ENCODE measurements at places on chromosomes 12 and 14.

- DNase-seq: no peak
These were observed 26.5 kb upstream of the JDP2 start for GRCh38 chr14:75401361-75401760.

DNA sequence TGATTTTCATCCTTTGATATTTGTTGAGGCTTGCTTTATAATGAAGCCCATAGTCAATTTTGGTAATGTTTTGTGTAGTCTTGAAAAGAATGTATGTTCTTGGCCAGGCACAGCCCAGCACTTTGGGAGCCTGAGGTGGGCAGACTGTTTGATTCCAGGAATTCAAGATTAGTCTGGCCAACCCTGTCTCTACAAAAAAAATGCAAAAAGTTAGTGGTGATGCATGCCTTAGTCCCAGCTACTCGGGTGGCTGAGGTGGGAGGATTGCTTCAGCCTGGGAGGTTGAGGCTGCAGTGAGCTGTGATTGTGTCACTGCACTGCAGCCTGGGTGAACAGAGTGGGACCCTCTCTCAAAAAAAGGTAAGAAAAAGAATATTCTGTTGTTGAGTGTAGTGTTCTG lies 10.8 kb downstream of the ETNK1 start:
- no peak for DNase-seq

- no peak for DNase-seq
These were observed 69.5 kb downstream of the TMEM132C start for GRCh38 chr12:128336204-128337070.

DNA sequence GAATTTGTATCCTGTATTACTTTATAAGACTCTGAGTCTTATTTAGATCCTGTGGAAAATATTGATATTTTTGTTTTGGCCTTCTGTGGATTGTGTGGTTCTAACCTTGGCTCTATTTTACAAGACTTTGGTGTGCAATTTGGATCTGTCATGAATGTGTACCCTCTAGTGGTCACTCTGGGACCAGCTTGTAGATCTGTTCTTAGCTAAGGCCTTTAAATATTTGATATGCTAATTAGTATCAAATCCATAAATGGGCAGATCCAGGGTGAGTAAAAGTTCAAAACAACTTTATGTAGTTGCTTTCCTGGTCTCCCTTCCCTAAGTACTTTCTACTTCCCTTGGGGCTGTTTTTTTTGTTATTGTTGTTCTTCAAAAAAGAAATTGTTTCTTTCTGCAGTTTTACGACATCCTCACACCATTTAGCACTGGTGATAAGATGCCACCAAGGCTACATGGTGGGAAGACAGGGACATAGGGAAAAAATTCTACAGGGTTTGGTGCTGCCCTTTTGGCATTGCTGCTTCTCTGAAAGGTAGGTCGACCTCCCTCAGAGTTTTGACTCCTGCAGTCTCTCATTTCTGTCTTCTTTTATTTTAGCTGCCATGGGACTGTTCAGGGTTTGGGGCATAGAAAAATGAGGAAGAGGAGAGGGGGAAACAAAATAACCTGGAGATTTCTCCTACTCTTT lies 238.5 kb downstream of the GPHN start:
- DNase-seq: no peak

DNA sequence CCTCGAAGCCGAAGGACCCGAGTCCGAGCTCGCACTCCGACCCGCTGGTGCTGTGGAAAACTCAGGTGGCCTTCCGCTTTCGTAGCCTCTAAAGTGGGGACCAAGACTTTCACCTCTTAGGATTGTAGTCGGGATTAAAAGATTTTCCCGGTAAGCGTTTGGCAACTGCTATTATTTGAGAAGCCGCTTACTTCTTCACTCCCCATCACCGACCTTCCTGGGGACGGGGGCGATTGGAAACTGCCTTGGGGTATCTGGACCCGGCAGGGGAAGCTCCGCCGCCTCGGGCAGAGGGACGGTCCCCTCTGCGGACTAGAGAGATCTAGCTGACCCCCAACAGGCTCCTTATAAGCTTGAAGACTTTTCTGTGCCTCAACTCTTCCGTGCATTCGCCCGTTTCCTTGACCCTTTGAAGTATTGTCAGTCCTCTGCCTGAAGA lies 659 bp downstream of the TRAFD1 start:
- DNase-seq: no peak

- no peak for DNase-seq
These were observed 108.6 kb upstream of the VRK1 start for GRCh38 chr14:96688629-96689028.

GRCh38 chr12:115752913-115753726 lies 524.4 kb downstream of the MED13L start:
- DNase-seq: no peak

- no peak for DNase-seq
These were observed 47.1 kb downstream of the PLXNC1 start for GRCh38 chr12:94195483-94195882.

- DNase-seq: no peak
These were observed 27.4 kb upstream of the A2M start for GRCh38 chr12:9143137-9143536.

GRCh38 chr12:20109676-20110075 lies 258.7 kb upstream of the PDE3A start:
- DNase-seq: no peak

GRCh38 chr12:59066445-59066844 lies 146.1 kb upstream of the LRIG3 start:
- no peak for DNase-seq

- no peak for DNase-seq
These were observed 378.1 kb downstream of the DAD1 start for GRCh38 chr14:22210906-22211305.

- DNase-seq: no peak
These were observed 46.6 kb upstream of the PLEKHG6 start for GRCh38 chr12:6263931-6264330.

GRCh38 chr14:64736271-64737169 lies 32.3 kb downstream of the PLEKHG3 start:
- DNase-seq: no peak

- DNase-seq: no peak
These were observed 1104.0 kb upstream of the FLRT2 start for GRCh38 chr14:84425968-84426367.

DNA sequence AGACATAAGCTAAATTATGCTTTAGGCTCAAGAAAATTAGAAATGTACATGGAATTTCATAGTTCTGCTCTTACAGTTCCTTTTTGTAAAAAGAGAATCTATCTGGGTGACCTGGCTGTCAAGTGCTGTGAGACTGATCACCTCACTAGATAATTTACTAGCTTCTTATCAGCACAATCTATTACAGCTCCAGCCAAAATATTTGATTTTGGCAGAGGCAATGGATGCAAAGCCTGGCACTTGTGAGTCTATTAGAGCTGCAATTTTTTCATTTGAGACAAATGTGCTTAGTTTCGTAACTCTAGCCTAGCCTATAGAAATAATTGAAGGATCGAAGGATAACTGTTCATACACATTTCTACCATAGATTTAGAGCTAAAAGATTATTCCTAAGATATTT lies 927.5 kb downstream of the SLC6A15 start:
- DNase-seq: no peak

- DNase-seq: no peak
These were observed 78.8 kb upstream of the SLC38A4 start for GRCh38 chr12:46904406-46905238.

- DNase-seq: no peak
These were observed 36.4 kb upstream of the GARIN6 start for GRCh38 chr12:99611117-99611516.

GRCh38 chr14:102736956-102737355 lies 40.3 kb upstream of the TRAF3 start:
- DNase-seq: no peak

- no peak for DNase-seq
These were observed 106.8 kb downstream of the ZFC3H1 start for GRCh38 chr12:71556875-71557274.

DNA sequence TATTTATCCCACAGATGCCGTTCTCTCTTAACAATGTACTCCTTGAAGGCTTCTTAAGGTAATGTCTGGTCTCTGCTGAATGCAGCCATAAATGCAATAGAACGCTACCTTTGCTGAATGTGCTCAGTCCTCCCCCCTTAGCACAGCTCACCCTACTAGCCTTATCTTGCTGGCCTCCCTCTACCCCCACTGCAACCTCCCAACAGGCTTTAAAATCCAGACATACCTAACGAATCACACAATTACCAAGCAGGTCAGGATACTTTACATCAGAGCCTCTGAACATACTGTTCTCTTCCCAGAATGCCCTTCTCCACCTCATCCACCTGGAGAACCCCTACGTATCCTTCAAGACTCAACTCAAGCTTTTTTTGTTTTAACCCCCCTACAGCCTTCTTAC lies 51.0 kb upstream of the CRADD start:
- no peak for DNase-seq

DNA sequence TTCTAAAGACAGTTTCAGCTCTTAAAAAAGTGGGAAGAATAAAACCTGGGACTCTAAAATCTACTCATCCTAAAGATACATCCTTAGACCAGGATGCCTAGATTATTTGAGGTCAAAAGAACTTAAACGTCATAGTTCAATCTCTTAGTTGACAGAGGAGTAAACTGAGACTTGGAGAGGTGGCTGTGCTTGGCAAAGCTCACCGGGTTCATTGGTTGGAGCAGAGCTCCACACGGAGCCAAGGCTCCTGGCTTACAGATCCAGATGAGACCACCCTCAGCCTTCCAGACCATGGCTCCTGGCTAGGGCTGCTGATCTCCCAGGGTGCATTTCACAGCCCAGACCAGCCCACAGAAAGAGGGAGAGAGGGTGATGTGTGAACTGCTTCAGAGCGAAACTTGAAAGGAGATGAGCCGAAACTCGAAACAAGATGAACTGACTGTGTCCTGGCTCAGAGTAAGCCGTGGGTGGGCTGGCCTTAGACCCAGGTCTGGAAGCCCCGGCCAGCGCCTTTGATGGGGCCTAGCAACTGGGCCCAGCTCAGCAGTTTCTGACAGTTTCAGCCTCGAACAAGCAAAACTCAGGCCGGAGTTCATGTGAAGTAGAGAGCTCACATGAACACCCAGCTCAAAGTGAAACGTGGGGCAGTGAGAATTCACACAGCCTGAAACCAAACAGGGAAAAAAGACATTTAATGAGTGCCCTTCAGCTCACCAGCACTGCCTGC lies 1044.8 kb downstream of the BCL11B start:
- peak; percentile 51 for DNase-seq

GRCh38 chr14:105286759-105287144 lies 14.0 kb downstream of the BRF1 start:
- no peak for DNase-seq

DNA sequence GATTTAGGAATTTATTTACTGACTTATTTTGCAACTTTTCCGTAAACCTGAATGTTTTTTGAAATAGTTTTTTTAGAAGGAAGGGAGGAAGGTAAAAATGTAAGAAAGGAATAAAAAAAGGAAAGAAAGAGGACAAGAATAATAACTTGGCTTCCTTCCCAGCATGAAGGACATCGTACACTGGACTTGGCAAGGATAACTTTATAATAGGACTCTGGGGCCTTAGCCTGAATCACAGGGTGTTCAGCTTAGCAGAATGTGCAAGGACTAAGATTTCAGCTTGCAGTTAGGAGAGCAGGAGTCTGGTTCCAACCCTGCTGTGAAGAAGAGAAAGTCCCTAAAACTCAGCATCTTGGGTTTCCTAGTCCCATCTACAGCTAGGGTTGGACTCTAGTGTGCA lies 1053.3 kb downstream of the VRK1 start:
- no peak for DNase-seq

GRCh38 chr12:27052176-27052575 lies 29.8 kb downstream of the MED21 start:
- DNase-seq: no peak

DNA sequence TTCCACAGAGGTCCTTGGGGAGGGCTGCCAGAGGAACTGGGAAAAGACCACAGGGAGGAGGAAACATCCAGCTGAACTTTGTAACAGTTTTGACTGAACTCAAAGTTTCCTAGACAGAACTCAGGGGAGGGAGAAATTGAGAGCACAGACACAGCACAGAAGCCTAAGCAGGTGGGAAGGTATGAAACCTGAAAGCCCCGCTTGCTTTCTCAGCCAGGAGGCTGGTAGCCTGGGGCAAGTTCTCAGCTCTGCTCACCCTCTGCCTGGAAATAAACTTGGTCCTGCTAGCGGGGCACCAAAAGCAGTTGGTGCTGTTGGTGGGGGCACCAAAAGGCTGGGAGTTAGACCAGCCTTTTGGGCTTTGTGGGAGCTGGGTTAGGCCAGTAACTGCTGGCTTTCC lies 25.9 kb upstream of the OR4E1 start:
- DNase-seq: no peak

DNA sequence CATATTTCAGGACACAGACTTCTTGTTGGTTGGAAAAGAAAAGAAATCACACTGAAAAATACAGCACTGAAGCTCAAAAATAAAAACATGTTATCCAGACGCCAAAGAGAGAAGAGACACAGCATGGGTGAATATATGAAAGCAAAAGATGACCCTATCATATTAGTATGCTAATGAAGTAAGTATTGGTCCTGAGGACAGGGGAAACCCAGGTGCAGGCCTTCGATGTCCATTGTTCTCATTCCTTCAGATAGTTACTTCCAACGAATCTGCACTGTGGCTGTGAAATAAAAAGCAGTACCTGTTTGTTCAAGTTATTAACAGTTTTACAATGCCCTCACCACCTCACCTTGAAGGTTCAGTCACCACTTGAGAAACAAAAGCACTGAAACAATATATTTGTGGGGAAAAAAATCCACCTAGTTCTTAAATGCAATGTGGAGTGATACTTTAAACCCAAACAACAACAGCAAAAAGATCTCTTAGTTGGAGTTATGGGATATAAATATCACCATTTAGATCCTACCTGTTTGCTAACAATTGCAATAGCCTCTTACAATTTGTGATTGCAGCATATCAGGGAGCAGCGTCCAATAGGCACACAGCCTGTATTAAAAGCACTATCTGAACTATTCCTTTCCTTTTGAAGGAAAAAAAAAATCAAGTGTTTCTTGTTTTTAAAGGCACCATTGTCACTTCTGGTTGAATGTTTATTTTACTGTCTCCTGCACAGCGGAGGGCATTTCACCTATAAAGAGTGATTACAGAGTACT lies 188.1 kb downstream of the BCAT1 start:
- no peak for DNase-seq

GRCh38 chr12:28601570-28602058 lies 411.4 kb downstream of the CCDC91 start:
- DNase-seq: no peak

DNA sequence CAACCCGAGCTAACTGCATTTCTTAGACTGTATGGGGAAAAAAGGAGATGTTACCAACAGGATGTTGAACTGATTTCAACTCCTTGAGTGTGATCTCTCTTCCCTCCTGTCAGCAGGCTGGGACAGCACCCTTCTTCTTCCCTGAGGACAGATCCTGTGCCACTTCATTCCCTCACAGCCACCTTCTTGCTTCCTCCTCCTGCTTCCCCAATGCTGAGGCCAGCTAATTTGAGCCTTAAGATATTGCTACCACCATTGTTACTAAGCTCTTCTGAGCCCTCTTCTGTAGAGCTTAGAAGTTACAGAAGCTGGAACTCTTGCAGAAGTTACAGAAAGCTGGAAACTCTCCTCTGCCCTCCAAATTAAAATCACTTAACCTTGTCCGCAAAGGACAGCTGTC lies 88.8 kb downstream of the SPTSSA start:
- no peak for DNase-seq

- DNase-seq: no peak
These were observed 7.0 kb upstream of the SERPINA1 start for GRCh38 chr14:94395282-94395887.

Data from activated naive CD4-positive, alpha-beta T cell treated with anti-CD3 and anti-CD28 coated beads, Interleukin-2, amount 50 U/mL, for 72 hours (primary cell).